Glomerular endothelial cell (primary cell): ENCODE measurements at places on chromosomes 3 and 15. TPM values are rescaled to one million over a fixed set of nuclear protein-coding genes. Genes with fewer than 3 reads are reported as not detected.

The TIGIT gene
- total RNA-seq = not detected in 2 replicates

The GLDN gene
- total RNA-seq = not detected in 2 replicates

The GABRA5 gene
- not detected in 2 replicates for total RNA-seq

The SUCNR1 gene
- total RNA-seq = 0.10 and 0.23 TPM in 2 replicates

The PATL2 gene
- 0.35 and 0.48 TPM in 2 replicates for total RNA-seq

The MKRN2OS gene
- not detected in 2 replicates for total RNA-seq

The ROPN1B gene
- total RNA-seq = not detected in 2 replicates

DNA sequence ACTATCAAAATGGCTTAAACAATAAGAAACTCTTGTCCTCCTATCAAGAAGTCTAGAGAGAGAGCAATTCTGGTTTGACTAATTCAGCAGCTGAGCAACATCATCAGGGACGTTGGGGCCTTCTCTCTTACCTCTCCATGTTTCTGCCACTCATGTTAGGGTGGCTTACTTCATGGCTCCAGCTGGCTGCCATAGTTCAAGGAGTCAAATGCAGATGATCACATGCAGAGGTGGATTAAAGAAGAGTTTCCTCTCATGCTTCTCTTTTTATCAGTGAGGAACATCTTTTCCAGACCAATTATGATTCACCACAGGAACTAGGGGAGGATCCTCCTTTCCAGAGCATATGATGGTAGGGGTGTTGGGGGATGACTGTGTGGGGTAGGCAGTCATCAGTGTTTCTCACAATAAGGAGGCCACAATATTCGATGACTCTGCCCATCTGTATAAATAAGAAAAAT is 45.5 kb downstream of the NEK11 start:
- DNase-seq = no peak

DNA sequence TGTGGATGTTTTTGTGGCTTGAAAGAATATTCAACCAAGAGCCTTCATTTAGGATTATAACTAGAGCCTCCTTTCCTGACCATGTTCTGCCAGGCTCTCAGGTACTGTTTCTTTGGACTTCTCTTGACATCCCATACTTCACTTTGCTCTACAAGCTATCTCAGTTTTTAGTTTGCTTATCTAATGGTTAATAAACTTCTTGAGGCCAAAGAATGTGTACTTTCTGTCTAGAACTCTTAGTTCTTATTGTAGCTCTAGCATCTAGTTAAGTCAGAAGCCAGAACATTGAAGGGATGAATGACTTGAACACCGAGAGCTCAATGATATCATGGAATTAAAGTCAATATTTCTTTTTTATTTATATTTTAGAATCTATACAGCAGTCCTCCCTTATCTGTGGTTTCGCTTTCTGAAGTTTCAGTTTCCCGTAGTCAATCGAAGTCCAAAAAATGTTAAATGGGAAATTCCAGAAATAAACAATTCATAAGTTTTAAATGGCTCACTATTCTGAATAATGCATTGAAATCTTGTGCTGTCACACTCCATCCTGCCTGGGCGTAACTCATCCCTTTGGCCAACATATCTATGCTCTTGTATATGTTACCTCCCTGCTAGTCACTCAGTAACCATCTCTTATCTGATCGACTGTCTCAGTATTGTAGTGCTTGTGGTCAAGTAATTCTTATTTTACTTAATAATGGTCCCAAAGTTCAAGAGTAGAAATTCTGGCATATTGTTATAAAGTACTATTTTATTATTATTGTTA is 368.6 kb upstream of the RBMS3 start:
- no peak for DNase-seq

- DNase-seq = no peak
Observed at GRCh38 chr15:57544848-57545480, 46.7 kb upstream of the MYZAP start.

- no peak for DNase-seq
Observed at GRCh38 chr3:46435081-46435726, 28.1 kb downstream of the CCRL2 start.

GRCh38 chr3:144242747-144243146 is 271.1 kb downstream of the DIPK2A start:
- no peak for DNase-seq

DNA sequence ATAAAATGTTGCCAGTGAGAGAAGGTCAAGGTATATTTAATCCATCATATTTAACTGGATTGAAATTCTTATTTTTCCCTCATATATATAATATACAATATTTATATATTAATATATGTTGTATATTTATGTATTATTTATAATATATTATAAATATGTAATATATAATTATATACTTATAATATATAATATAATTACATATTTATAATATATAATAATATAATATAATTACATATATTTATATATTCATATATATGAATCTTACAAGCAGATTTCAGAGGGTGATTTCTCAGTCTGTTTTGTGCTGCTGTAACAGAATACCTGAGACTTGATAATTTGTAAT is 52.7 kb upstream of the TLE3 start:
- DNase-seq = no peak

DNA sequence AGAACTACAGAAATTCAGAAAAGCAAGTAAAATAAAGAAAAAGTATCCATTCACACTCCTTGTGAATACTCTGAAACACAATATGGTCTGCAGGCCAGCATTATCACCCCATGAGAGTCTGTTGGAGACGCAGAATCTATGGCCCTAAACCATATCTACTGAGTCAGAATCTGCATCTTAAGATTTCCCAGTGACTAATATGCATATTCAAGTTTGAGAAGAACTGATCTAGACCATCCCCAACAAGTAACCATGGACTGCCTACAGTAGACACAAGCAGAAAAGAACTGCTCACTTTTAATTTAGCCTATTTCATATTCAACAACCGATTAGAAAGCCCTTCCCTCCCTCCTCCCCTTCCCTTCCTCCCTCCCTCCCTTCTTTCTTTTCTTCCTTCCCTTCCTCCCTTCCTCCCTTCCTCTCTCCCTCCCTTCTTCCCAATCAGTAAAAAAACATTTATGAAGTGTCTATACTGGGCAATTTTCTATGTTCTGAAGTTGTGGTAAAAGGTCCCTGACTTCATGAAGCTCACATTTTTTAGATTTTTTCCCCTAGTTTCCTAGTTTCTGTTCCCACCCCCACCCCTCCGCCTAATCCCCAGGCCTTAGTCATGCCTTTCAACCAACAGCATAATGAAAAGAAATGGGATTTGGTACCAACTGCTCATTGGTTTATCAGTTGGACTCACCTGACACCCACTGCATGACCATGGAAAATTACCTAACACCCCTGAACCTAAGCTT is 125.2 kb downstream of the CNTN3 start:
- no peak for DNase-seq

DNA sequence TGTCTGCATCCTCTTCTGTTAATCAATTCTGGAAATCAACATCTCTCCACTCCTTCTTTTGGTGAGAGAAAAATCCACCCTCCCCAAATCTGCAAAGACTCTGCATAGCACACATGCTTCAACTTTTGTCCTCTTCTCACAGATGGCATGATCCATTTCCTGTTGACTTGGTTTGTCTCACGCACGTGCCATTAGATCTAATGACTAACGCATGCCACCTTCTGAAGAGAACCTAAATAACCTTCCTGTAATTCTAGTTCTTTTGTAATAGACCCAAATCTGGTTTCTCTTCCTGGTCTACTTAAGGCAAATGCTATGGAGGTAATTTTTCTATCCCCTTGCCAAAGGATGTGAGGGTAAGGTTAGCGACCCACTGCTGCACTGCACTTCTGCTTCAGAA is 51.0 kb upstream of the ATOSA start:
- DNase-seq = peak; percentile 82

DNA sequence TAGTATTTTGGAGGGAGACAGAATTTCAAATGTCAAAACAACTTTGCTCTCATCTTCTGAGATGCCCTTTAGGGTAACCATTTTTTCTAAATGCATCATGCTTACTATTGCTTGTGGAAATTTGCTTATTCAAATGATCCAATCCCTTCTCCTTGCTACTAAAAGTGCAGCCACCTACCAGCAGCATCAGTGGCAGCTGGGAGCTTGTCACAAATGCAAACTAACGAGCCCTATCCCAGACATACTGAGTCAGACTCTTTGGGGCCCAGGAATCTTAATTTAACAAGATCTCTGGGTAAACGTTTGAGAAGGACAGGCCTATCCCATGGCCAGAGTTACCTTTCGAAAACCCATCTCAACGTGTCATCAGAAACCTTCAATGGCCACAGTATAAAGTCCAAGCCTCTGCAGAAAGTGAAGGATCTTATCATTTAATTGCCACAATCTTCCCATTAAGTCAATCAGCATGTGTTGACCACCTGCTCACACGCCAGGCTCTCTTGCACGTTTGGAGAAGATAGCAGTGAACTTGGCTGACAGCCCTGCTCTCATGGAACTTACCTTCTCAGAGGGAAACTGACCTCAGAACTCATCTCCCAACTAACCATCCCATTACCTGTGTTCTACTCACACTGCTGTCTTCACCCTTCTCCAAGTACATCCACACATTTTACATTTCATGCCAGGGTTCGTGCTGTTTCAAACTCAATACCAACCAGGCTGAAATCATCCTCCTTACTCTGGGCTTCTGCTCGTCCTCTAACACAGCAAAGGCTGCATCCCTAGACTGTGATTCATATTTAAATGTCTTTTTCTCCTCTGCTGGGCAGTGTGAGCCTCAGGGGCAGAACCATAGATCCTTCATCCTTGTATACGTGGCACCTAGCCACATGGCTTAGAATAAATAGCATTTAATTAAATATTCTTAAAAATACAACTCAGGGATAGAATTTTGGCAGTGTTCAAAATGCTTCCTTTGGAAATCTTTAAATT is 24.8 kb upstream of the VGLL4 start:
- DNase-seq = no peak

DNA sequence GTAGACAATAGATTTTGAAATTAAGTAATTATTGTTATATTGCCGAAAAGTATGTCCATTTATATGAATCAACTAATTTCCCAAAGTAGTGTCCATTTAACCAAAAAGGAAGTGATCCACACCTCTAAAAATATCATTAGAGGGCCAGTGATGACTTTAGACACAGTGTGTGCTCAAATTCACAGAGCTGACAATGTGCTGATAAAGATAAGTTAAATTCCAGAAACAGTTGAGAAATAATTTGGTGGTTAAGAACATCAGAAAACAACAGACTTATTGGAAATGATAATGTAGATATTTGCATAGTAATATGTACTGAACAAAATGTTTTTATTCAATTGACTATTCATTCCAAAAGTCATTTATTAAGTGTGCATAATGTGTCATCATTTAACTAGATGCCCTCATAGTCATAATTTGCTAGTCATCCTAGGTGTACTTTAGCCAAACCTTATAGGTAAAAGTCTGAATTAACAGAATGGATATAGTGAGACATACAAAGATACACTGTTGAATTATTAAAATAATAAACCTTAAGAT is 230.2 kb upstream of the ADAMTS9 start:
- DNase-seq = no peak

DNA sequence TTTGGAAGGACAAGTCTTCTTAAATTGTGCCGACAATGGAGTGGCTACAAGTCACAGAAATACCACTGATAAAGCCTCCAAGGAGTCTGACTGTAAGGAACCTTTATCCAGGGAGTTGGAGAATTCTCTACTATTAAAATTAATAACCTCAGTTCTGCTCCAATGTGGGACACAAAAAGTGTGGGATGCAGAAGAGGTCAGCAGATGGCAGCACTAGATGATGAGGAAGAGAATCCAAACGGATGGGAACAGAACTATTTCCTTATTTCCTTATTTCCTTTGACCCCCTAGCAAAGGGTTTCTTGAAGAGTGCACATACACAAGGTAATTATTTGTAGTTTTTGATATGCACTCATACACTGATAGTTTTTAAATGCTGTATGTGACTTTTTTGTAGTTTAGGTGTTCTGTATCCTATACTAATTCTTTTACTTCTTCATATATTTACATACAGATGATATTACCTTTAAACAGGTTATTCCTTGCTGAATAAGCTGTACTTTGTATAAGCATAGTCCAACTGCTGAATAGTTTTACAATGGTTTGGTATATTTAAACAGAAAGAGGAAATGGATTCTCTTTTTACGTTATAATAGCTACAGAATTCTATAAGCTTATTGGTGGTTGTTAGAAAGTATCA is 25.6 kb upstream of the NLGN1 start:
- DNase-seq = no peak

- DNase-seq = no peak
Observed at GRCh38 chr3:54760201-54760600, 167.7 kb downstream of the LRTM1 start.
